ENCODE measurements at places on chromosomes 1 and 21. TPM values are rescaled to one million over a fixed set of nuclear protein-coding genes. Genes with fewer than 3 reads are reported as not detected.
A peak's percentile ranks its signal among the peaks of the same experiment; 100 is the strongest.

GRCh38 chr1:47914218-47914938 is 82.8 kb downstream of the TRABD2B start:
- no peak for DNase-seq

GRCh38 chr1:197781968-197782721 is 6.9 kb upstream of the DENND1B start:
- no peak for DNase-seq

DNA sequence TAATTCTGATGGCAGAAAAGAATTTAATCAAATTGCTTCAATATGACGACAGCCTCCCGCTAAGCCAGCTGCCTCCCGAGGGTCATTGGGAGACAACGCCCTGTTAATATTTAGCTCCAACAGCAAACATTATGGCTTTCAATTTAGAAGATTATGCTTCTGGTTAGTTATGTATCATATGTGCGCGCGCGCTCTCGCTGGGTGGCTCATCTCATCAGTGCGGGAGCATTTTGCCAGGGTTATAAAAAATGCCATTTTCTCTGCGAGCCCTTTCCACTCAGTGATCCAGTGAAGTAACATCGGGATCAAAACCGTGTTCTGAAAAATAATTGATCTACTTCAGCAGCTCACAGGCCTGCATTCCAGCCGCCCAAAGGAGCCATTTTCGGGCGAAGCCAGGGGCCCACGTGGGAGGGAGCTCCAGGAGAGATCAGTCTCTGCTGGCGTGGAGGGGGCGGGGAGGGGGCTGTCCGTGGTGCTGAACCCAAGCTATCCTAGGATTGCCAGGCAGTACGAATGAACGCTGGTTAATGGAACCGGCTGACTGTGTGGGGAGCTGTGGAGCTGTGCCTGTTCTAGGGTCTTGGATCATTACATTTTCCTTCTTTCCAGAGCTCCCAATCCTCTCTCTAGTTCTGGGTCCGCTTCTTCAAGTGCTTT is 219.1 kb upstream of the ZC3H12A start:
- no peak for DNase-seq

DNA sequence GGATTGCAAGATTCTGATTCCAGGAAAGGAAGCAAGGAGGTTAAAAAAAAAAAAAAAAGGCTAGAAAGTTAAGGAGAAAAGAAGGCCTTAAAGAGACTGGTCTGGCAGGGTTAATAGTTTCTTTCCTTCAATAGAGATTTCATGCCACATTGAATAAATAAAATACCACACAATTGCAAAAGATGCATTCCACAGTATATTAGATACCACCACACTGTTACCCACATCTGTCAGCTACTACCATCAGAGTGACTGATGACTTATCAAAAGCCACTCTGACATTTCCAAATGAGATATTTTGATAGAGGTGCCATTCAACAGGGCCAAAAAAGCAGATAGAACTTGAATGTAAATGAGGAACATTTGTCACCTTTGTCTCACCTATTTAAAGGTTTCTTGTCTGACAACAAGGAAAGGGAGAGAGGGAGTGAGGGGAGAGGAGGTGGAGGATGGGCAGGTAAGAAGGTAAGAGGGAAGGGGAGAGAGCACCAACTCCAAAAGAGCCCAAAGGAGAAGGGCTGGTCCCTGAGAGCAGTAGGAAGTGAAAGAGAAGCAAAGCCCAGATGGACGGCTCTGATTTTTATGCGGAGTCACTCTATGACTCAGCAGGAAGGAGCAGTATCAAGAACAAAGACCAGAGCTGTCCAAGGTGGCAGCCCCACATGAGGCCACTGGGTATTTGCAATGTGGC is 38.3 kb downstream of the LRRN2 start:
- no peak for DNase-seq

Gene SLC6A17
- total RNA-seq = not detected

Gene ANKRD34A
- total RNA-seq = 3.8 TPM

DNA sequence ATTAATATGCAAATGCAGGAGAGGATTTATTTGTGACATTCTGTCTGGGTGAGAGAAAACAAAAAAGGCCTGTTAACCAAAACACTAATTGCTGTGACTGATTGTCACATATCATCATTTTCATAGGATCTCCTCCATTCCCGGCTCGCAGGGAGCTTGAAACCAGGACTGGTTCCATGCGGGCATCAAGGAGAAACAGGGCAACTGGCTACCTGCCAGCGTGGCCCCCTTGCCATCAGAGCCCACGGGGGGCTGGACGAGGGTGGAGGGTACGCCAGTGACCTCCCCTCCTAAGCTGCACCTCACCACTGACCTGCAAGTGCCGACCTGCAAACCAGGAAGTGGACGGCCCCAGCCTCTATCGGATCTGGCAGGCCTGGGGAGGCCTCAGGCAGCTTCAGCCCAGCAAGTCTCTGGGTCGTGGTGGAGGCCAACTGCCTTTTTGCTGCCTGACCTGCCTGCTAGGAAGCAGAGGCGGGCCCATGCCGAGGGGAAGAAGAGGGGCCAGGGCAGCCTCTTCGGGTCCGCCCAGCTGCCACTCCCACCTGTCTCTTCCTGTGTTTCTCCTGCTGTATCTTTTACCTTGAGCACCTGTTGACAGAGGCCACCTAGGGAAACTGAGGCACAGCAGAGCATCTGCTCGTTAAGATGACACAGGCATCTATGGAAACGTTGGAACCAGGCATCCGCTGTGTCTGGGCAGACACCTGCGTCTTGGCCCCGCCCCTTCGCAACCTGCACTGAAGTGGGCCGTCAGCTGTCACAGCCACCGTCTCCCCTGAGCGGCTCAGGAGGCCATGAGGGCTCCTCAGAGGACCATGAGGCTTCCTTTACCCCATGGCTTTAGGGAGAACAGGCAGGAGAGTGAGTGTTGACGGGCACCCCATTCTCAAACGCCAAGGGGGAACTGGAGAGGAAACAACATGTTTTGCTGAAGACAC is 74.8 kb downstream of the CASZ1 start:
- DNase-seq = peak; percentile 50

- DNase-seq = no peak
These were observed 163.5 kb upstream of the NFIA start for GRCh38 chr1:60918867-60919266.

DNA sequence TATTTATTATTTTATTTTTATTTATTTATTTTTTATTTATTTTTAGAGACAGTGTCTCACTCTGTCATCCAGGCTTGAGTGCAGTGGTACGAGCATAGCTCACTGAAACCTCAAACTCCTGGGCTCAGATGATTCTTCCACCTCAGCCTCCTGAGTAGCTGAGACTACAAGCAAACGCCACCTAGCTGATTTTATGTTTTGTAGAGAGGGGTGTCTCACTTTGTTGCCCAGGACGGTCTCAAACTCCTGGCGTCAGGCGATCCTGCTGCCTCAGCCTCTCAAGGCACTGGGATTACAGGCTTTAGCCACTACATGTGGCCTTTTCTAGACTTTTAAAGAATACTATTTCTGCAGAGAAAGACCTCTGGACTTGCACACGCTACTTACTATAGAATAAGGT is 61.3 kb upstream of the C1orf53 start:
- no peak for DNase-seq

Gene GUCA2A
- not detected for total RNA-seq

DNA sequence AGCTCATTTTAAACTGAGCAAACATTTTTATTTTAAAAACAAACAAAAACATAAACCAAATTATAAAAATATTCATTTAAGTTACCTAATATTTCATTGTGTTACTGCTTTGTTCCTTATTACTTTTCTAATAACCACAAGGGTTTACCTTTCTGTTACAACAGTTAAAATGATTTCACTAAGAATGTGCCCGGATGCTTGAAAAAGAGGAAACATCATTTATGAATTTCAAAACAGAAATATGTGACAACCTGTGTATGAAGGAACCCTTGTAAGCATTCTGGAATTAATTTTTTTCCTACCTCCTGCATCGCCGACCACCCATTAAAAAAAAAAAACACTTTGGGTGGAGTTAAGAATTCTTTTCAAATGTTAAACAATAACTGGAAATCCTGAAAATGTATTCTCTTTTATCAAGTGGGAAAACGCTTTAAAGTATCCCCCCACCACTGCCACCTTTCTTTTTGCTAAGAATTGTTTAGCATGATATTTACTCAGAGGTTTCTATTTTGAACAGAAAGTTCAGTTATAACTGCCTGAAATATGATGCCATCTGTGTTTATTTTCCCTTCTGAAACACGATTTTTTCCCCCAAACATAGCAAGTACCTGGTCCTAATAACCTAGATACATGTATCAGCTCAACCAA is 9.1 kb downstream of the CYYR1 start:
- no peak for DNase-seq

DNA sequence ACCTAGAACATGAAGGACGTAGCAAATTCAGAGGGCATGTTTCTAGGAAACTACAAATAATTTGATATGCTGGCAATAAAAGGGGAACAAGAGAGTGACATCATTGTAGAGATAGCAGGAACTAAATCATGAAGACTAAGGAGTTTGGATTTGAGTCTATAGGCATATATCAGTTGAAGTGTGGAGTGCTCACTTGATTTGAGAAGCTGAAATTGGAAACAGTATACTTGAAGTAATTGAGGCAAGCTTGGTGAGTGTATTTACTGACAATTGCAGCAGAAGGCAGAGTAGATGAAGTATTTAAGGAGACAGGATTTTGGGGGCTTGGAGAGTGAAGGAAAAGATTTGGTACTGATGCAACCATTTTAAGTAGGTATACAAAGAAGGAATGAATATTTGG is 6.4 kb upstream of the TMCO2 start:
- DNase-seq = no peak

GRCh38 chr1:217389895-217390294 is 241.0 kb downstream of the GPATCH2 start:
- DNase-seq = no peak

Gene VHLL
- total RNA-seq = not detected

Gene CXADR
- 13.8 TPM for total RNA-seq

GRCh38 chr1:197910120-197910991 is 6.8 kb upstream of the LHX9 start:
- DNase-seq = peak; percentile 9

DNA sequence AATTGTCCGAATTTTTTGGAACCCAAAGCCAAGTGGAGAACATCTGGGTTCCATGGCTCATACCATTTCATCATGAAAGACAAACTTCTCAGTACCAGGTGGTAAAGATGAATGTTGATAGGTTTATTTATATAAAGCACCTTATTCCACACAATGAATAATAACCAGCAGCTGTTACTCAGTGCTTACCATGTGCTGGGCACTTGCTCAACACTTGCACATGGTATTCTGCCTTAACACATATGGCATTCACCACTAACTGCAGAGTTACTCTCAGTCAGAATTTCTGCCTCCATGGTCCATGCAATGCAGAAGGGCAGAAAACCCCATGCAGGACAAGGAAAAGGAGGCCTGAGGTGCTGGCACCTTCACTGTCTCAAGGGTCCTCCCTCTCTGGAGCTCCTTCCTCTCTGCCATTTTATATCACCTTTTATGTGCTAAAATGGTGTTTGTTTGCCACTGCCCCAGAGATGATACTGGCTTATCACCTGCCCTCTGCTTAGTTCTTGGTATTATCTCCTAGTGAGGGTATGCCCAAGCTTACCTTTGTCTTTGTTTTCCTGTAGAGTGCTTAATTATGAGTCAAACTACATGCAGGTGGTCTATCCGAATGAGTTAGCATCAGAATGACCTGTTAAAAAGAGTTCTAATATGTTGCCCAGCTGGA is 76.7 kb upstream of the ZNF326 start:
- DNase-seq = no peak

- peak; percentile 22 for DNase-seq
These were observed 5.5 kb upstream of the CATSPER4 start for GRCh38 chr1:26184883-26185282.

Gene FALEC
- not detected for total RNA-seq

GRCh38 chr21:38788275-38788905 is 17.3 kb upstream of the ETS2 start:
- no peak for DNase-seq

DNA sequence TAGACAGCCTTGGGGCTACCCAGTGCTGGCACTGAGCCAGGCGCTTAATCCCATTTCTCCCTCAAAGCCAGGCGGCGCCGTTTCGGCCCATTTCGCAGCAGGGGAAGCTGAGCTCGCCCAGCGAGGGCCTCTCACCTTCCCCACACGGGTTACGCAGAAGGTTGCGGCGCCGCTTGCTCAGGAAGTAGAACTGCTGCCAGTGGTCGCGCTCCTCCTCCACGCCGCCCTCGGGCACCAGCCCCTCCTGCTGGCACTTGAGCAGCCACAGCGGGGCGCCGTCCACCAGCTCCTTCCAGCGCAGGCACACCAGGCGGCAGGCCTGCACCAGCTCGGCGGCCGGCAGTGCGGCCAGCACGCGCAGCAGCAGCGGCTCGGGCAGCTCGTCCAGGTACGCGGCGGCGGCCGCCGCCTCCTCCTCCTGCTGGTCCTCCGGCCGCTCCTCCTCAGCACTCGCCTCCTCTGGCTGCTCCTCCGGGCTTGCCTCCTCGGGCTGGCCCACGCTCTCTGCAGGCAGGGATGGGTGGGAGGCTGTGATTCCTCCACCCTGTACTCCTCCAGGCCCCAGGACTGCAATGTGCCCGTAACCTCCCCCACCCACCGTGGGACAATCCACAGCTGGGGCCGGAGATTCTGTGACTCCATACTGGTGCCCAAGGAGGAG is 3.8 kb downstream of the FBXO2 start:
- peak; percentile 93 for DNase-seq

DNA sequence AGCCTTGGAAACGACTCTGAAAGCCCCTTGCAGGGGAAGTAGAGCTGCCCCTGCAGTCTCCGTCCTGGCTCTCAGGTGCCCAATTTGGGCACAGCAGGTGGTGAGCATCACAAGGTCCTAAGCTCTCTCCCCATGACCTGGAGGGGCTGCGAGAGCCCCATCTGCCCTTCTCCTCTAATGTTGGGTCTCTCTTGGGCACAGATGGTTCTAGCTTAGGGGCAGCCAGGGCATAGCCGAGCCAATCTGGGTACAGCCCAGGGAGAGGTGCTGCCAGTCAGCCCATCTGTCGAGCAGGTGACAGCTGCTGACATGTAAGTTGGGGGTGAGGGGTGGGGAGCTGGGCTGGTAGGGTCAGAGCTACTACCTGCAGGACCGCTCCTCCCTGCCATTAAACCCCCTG is 50.7 kb downstream of the SYT2 start:
- DNase-seq = no peak

DNA sequence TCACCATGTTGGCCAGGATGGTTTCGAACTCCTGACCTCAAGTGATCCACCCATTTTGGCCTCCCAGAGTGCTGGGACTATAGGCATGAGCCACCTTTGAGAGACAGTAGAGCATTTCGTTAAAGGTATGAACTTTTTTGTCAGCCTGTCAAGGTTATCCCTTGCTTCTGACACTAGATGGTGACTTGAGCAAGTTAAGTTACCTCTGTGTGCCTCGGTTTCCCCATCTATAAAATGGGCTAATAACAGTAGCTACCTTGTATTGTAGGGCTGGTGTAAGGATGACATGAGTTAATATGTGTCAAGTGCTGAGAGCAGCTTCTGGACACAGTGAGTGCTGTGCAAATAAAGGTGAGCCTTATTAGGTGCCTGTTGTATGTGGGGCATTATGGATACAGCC is 8.8 kb downstream of the TNFRSF8 start:
- DNase-seq = no peak
